ENCODE measurements at places on chromosomes 3 and 15.

DNA sequence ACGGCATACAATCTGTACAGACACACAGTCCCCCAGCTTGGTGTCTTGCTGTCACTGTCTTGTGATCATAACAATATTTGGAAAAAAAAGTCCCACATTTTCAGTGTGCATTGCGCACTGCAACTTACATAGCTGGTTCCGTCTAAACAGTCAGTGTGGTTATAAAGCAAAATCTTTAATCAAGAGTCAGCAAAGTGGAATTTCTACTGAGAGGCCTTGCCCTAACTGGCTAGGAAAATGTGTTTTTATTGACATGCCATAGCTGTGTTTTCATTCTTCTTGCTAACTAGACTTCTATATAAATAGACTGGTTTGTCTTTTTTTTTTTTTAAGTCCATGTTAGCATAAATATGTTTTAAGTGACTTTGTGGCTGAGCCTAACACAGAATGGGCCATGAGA, 174.8 kb downstream of the POLR2M start:
- no peak overlapping the region for H3K4me3 ChIP-seq
- no peaks in the 10 kb centered on the region for H3K4me1 ChIP-seq
- no peak overlapping the region for H3K27ac ChIP-seq
- DNase-seq: no peak
- no peaks in the 10 kb centered on the region for H3K27me3 ChIP-seq

- H3K4me1 ChIP-seq: no peaks in the 10 kb centered on the region
- no peaks in the 10 kb centered on the region for H3K36me3 ChIP-seq
- no peak overlapping the region for H3K27ac ChIP-seq
- H3K27me3 ChIP-seq: no peaks in the 10 kb centered on the region
- DNase-seq: no peak
- no peak overlapping the region for H3K4me3 ChIP-seq
Measured at GRCh38 chr3:68759526-68760035, 172.8 kb downstream of the TAFA4 start.

GRCh38 chr3:195807681-195808121, 4.0 kb downstream of the MUC4 start:
- H3K27me3 ChIP-seq: peaks cover 11% of the 10 kb centered on the region
- H3K4me3 ChIP-seq: no peak overlapping the region
- no peaks in the 10 kb centered on the region for H3K36me3 ChIP-seq

GRCh38 chr3:134249935-134250716, 533 bp downstream of the RYK start:
- no peaks in the 10 kb centered on the region for H3K36me3 ChIP-seq
- H3K27ac ChIP-seq: peak overlapping the region; percentile 94
- H3K4me1 ChIP-seq: peaks cover 18% of the 10 kb centered on the region
- DNase-seq: peak; percentile 34
- no peaks in the 10 kb centered on the region for H3K27me3 ChIP-seq

GRCh38 chr3:169387751-169388696, 275.5 kb downstream of the MECOM start:
- no peaks in the 10 kb centered on the region for H3K27me3 ChIP-seq
- no peaks in the 10 kb centered on the region for H3K4me1 ChIP-seq
- no peak overlapping the region for H3K4me3 ChIP-seq
- peak; percentile 50 for DNase-seq
- H3K36me3 ChIP-seq: no peaks in the 10 kb centered on the region
- peak overlapping the region; percentile 33 for H3K27ac ChIP-seq

GRCh38 chr3:71956069-71956340, 171.1 kb upstream of the PROK2 start:
- DNase-seq: no peak
- no peaks in the 10 kb centered on the region for H3K27me3 ChIP-seq
- no peaks in the 10 kb centered on the region for H3K36me3 ChIP-seq
- no peak overlapping the region for H3K4me3 ChIP-seq

GRCh38 chr15:37045859-37046740, 54.2 kb downstream of the MEIS2 start:
- DNase-seq: no peak
- no peaks in the 10 kb centered on the region for H3K27me3 ChIP-seq
- no peaks in the 10 kb centered on the region for H3K36me3 ChIP-seq
- H3K4me1 ChIP-seq: no peaks in the 10 kb centered on the region

GRCh38 chr3:133211449-133211848, 173.3 kb downstream of the TMEM108 start:
- H3K4me1 ChIP-seq: peaks cover 14% of the 10 kb centered on the region
- H3K4me3 ChIP-seq: no peak overlapping the region
- H3K36me3 ChIP-seq: no peaks in the 10 kb centered on the region
- no peak overlapping the region for H3K27ac ChIP-seq
- no peak for DNase-seq
- H3K27me3 ChIP-seq: no peaks in the 10 kb centered on the region

DNA sequence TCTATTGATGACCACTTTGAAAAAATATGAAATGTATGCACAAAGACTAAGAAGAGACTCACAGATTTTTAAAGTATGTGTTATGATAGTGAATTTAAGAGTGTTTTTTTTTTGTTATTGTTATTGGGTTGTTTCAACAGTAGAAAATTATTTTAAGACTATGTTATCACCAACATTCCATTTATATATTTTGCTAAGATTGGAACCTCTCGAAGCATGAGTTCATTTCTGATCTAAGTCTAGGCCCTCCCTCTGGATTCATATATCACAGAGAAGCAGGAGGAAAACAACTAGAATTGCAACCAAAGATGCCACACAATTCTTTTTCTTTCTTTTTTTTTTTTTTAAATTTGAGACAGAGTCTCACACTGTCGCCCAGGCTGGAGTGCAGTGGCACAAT, 46.8 kb downstream of the ITGB5 start:
- no peak overlapping the region for H3K27ac ChIP-seq
- no peak overlapping the region for H3K4me3 ChIP-seq
- H3K27me3 ChIP-seq: no peaks in the 10 kb centered on the region

DNA sequence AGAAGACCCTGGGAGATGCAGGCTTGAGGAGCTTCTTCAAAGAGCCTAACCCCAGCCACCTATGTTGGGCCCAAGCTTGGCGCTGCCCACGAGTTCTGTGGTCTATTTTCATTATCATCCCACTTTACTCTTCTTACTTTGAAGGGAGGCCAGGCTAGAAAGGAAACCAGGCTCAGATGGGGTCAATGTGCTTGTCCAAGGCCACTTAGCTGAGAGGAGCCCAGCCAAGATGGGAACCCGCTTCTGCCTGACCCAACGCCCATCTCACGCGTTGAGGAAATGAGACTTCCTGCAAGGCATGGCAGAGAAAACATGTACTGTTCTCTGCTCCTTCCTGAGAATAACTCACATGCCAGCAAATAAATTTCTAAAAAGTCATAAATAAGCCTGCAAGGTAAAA, 486.3 kb upstream of the PROK2 start:
- no peaks in the 10 kb centered on the region for H3K27me3 ChIP-seq
- DNase-seq: peak; percentile 26
- no peak overlapping the region for H3K27ac ChIP-seq
- no peak overlapping the region for H3K4me3 ChIP-seq
- peaks cover 35% of the 10 kb centered on the region for H3K4me1 ChIP-seq
- no peaks in the 10 kb centered on the region for H3K36me3 ChIP-seq

- H3K27ac ChIP-seq: no peak overlapping the region
- H3K4me3 ChIP-seq: no peak overlapping the region
- no peaks in the 10 kb centered on the region for H3K36me3 ChIP-seq
- DNase-seq: no peak
Measured at GRCh38 chr15:26967719-26968269, 3.2 kb upstream of the GABRG3 start.
